Anterior cingulate cortex (tissue), 58 donors: ENCODE measurements at places on chromosomes 4 and X.

- DNase-seq, result no peak
Observed at GRCh38 chr4:7910263-7910896, 29.3 kb downstream of the AFAP1 start.

GRCh38 chrX:15813416-15813815, 23.1 kb downstream of the ZRSR2 start:
- no peak for DNase-seq

DNA sequence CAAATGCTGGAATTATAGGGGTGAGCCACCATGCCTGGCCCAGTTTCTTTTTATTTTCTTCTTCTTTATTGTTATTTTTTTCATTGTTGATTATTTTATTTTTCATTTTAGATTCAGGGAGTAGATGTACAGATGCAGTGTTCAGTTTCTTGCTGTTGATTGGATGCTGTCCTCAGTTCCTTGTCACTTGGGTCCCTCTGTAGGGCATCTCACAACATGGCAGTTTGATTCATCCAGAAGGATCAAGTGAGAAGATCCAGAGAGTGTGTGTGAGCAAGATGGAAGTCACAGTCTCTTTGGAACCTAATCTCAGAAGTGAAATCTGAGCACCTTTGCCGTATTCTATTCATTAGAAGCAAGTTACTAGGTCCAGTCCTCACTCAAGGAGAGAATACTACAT, 20.9 kb downstream of the HMGB3 start:
- no peak for DNase-seq

DNA sequence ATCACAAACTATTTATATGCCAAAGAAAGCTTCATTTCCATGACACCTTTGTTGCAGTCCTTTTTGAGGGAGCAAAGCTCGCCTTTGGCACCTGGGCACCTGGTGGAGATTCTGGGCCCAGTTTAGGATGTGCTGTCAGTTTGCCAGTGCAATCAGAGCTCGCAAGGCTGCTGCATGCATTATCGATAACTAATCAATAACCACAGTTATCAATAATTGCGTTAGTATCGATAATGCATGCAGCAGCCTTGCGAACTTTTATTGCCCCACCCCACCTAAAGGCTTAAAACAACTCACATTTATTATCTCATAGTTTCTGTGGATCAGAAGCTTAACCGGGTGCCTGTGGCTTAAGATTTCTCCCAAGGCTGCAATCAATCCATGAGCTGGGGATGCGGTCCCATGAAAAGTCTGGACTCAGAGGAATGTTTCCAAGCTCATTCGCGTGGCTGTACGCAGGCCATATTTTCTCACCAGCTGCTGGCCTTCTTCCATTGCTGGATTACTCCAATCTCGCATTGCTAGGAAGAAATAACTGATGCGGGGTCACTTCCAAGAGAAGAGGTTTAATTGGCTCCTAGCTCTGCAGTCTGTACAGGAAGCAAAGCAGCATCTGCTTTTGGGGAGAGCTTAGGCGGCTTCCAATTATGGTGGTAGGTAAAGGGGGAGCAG, 6.2 kb upstream of the AFAP1 start:
- no peak for DNase-seq

GRCh38 chr4:93791570-93792195, 36.9 kb upstream of the ATOH1 start:
- DNase-seq, result peak; percentile 26

- no peak for DNase-seq
Observed at GRCh38 chrX:15758140-15758539, 20.1 kb downstream of the CA5B start.

- no peak for DNase-seq
Observed at GRCh38 chrX:131901546-131901945, 121.6 kb upstream of the STK26 start.
